Activated gamma-delta T cell treated with anti-CD3 and anti-CD28 coated beads, Interleukin-2, amount 50 U/mL, for 16 hours (primary cell): ENCODE measurements at places on chromosomes 6 and 20.

- no peak for DNase-seq
Observed at GRCh38 chr6:24655215-24655614, 9.2 kb upstream of the KIAA0319 start.

GRCh38 chr6:169324656-169325459 is 71.2 kb upstream of the THBS2 start:
- no peak for DNase-seq

DNA sequence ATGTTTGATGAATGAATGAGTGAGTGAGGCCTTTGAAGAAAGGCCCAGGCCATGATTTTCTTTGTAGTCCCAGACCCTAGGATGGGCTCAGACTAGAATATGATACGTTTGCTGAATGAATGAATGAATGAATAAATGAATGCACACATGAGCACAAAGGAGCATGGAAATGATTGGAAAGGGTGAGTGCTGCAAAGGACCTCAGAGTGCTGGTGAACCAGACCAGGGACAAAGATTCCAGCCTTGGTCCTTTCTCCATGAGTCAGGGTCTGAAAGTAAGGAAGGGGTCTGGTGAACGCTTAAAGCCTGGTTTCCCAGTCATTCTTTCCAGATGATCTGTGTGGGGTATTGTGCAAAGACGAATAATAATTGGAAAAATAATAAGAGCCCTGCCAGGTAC is 40.0 kb upstream of the MRPS18A start:
- no peak for DNase-seq

- DNase-seq, result no peak
Observed at GRCh38 chr6:53634184-53634631, 31.3 kb downstream of the KLHL31 start.

- DNase-seq, result no peak
Observed at GRCh38 chr6:157607317-157608109, 215.5 kb upstream of the SNX9 start.

GRCh38 chr20:59972037-59972801 is 14.0 kb downstream of the CDH26 start:
- DNase-seq, result no peak

- no peak for DNase-seq
Observed at GRCh38 chr6:56073761-56074160, 173.6 kb downstream of the COL21A1 start.

DNA sequence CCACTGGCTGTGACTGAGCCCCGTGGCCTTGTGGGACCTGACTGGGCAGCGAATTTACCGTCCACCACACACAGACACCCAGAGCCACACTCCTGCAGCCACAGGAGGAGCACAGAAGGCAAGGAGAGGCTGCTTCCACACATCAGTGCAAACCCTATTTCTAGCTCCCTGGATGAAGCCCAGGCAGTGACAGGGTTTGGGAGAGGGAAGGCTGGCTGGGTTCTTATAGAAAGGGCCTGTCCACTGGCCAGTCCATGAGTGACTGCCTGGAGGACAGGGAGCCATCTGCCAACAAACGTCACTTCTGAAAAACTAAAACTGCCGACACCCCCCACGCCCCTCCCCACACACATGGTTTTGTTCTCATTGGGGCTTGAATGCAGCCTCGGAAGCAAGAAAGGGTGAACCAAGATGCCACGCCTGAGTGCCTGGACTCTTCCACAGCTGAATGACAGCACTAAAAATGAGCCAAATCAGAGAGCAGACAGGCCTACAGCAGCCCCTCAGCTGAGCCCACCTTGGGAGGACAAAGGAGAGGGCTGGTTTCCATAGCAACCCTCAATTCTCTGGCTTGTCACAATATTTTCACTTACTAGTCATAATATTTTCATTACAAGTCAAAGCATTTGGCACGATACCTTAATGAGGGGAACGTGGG is 38.4 kb downstream of the RRBP1 start:
- DNase-seq, result no peak

- no peak for DNase-seq
Observed at GRCh38 chr6:15892369-15892768, 229.5 kb upstream of the DTNBP1 start.

DNA sequence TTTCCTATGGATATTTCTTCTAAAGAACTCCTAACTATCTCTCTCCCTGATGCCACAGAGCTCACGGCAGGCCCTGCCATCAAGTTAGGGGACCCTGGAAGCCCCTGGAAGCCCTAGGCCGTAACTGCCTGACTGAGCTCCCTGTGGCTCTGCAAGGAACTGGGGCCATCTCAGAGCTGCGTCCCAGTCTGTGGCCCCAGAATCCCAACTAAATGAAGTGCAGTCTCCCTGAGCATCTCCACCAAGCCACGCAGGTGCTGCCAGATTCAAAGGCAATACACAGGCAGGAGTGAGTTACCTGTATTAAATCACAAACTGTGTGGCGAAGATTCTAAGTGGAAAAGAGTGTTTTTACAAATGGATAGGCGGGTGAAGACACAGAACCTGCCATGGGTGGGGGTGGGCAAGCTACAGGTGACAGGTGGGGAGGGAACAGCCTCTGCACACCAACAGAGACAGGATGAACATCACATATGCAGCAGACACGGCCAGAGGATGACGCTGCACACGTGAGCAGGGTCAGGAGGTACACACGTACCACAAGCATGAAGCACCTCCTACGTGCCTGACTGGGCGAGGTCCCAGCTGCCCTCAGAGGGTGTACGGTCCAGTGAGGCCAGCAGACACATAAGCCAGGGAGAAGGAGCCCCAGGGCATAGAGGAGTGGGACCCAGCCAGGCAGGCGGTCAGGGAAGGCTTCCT is 358.5 kb downstream of the ZFAND3 start:
- no peak for DNase-seq

DNA sequence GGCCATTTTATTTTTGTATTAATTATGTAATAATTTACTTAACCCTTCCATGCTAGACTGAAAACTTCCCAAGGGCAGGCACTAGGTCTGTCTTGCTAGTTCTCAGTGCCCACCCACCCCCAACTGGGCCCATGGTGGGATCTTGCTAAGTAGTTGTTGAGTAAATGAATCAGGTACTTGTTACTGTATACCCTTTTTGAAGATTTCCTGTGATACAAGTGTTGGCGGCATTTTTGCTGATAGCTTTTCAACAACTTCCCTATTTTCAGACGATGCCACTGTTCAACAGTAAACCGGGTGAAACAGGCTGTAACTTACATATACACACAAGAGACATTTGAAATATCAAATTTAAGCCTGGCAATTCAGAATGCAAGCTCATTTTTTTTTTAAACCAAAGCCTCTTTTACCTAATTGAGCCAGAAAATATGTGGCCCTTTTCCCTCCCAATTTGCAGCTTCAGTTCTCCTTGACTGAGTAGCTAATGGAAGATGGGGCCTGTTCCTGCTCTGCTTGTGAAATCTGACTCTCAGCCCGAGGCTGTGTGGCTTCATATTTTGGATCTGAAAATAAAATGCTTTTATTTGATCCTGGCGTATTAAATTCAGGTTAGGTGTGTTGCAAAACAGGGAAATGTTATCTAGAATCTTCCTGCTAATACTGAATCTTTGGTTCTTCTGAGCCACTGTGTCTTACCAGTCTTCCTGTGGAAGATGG is 288.3 kb downstream of the NRN1 start:
- no peak for DNase-seq

GRCh38 chr20:164618-165017 is 7.4 kb downstream of the DEFB127 start:
- DNase-seq, result no peak

GRCh38 chr6:157864185-157864761 is 41.2 kb downstream of the SNX9 start:
- DNase-seq, result no peak

GRCh38 chr20:61664556-61665320 is 400.9 kb downstream of the TAF4 start:
- DNase-seq, result no peak

- DNase-seq, result no peak
Observed at GRCh38 chr6:6880745-6881437, 226.9 kb upstream of the RREB1 start.

DNA sequence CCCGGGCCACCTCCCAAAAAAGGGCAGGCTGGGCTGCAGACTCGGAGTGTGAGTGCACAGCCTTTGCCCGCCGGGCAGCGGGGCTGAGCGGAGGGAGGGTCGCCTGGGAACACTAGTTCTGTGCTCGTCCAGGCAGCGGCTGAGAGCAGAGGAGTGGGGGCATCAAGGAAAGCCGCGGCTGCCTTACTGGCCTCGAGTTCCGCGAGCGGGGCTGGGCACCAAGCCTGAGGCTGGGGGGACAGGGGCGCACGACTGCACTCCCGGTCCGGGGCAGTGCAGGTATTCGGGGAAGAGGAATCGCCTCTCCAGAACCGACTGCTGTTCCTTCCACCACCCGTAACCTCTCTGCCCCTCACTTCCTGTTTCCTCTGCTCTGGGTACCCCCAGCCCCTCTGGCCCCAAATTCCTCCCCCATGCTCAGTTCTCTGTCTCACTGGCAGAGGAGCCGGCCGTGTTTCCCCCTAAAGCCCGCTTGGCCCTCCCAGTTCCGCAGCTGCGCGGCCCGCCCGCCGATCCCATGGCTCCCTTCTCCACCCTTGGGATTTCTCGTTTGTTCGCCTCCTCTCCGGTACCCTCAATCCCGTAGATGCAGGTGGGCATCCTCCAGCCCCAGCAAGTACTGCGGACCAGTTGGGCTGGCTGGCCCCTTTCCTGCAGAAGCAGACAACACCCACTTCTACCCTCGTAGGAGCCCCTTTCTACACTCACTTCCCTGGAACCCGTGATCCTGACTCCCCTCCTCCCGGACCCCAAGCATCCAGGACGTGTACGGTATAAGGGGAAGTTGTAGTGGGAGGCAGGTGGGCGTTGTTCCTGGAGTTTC is 5.1 kb downstream of the RING1 start:
- no peak for DNase-seq

GRCh38 chr6:28218312-28219248 is 6.5 kb upstream of the ZSCAN9 start:
- no peak for DNase-seq

DNA sequence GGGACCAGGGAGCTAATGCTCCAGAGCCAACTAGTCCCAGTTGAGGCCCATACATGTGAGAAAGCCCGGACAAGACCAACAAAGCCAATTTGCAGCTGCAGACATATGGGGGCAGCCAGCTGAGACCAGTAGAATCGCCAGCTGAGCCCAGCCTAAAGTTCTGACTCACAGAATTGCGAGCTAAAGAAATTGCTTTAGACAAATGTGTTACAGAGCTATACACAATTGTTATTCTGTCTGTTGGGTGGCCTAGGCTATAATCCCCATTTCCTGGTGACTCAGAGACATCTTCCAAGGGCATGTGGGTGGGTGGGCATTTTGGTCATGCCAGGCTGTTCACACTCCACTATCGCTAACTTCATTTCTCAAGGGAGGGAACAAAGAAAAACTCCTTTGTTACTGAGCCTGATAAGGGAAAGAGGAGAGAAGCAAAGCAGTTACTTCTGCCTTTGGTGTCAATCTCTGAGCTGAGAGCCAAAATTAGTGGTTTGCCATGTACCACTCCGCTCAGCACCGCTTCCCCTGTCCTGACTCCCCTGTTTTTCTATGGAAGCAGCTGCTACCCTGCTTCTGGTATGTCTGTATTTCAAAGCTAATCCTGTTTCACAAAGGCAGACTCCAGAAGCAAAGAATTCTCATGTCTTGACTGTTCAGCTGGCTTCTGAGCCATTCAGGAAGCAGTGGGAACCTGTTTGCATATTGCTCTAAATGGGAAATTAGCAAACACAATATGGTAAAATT is 26.1 kb downstream of the SCP2D1 start:
- no peak for DNase-seq

GRCh38 chr6:154995254-154996015 is at the start of gene TIAM2:
Gene TIAM2 (plus strand): TSS chr6:154995315. CDS start chr6:155129224, 133,909 bp downstream.
- no peak for DNase-seq

DNA sequence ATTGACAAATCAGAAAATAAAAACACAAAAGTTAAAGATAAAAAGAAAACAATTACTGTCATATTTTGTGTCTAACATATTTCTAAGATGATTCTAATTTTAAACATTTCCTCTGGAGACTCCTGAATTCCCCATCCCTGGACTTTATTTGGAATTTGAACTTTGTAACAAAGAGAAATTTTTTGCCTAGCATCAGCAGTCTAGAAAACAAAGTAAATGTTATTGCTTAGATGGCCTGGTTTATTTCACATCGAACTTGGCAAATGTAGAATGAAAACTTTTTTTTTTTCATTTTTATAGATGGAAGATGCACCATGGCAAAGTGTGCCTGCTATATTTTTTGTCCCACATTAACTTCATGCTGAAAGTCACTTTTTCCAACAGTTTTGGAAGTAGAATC is 159.1 kb downstream of the TBX18 start:
- no peak for DNase-seq

- DNase-seq, result no peak
Observed at GRCh38 chr20:51412333-51412871, 130.1 kb downstream of the NFATC2 start.

DNA sequence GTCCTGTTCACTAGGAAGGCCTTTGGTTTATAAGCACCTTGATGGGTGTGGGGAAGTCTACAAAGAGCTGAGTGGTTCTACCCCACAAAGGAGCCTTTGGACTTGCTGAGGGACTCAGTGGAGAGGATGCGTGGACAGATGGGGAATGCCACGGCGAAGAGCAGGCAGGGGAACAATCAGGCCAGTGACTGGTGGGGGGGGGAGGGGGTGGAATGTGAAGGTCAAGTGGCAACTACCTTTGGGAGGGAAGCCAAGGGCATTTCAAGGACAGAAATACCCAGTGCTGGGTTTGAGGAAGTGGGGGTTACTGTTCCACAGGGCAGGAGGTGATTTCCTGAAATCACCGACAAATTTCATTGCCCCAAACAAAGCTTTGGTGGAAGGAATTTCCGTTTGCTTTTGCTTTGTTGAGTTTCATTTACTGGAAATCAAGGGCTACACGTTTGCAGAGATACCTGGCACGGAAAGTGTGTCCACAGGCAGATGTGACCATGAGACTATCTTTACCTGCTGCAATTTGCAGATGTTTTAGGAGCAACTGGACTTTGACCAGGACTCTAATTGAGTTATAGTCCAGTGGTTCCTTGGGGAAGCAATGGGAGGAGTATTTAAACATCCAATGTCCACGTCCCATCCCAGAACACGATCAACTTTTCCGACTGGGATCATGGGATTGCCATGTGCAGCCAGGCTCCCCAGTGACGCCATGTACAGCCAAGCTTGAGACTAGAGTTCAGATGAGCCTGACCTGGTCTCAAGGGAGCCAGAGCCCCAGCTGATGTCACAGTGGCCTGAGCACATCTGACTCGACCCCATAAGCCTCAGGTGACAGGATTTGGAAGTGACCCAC is 8.0 kb downstream of the CST3 start:
- DNase-seq, result no peak

GRCh38 chr20:63325021-63325471 is 32.1 kb downstream of the COL20A1 start:
- no peak for DNase-seq

- no peak for DNase-seq
Observed at GRCh38 chr6:36443471-36444428, 950 bp downstream of the KCTD20 start.

DNA sequence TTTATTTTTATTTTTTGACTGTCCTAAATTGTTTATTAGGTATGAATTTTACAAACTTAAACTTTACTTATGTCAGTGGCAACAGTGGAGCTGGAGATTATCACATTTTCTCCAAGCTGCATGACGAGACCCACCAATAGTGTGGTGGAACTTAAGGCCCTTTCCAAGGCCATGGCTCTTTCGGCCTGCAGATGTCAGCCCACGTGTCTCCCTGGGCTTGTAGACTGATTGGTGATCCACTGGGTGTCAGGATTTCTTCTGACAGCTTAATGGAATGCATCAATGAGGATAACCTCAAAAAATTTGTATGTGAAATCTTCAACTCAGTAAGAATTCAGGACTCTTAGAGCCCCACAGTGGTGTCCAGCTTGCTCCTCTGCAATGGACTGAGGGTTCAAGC is 32.3 kb upstream of the OVOL2 start:
- DNase-seq, result no peak

GRCh38 chr20:3632311-3633004 is 30.7 kb downstream of the GFRA4 start:
- no peak for DNase-seq
